ENCODE measurements at places on chromosomes 2 and 18. TPM values are rescaled to one million over a fixed set of nuclear protein-coding genes. Genes with fewer than 3 reads are reported as not detected.

The TMEM182 gene
- 5.1 TPM for total RNA-seq

The LYG2 gene
- not detected for total RNA-seq

The UGT1A4 gene
- total RNA-seq: not detected

The CD8A gene
- not detected for total RNA-seq

The OTOF gene
- total RNA-seq: not detected

The HK2 gene
- 18.5 TPM for total RNA-seq

The IFIH1 gene
- 4.2 TPM for total RNA-seq

The ELOA2 gene
- total RNA-seq: not detected

- H3K36me3 ChIP-seq: no peaks in the 10 kb centered on the region
- peak overlapping the region; percentile 95 for H3K27ac ChIP-seq
- no peak overlapping the region for H3K4me3 ChIP-seq
- peaks cover 88% of the 10 kb centered on the region for H3K4me1 ChIP-seq
- H3K27me3 ChIP-seq: no peaks in the 10 kb centered on the region
Observed at GRCh38 chr2:28661589-28662001, 90.0 kb upstream of the PPP1CB start.

- peaks cover 27% of the 10 kb centered on the region for H3K4me1 ChIP-seq
- no peaks in the 10 kb centered on the region for H3K36me3 ChIP-seq
- no peak overlapping the region for H3K27ac ChIP-seq
- DNase-seq: no peak
- no peaks in the 10 kb centered on the region for H3K27me3 ChIP-seq
- H3K4me3 ChIP-seq: no peak overlapping the region
Observed at GRCh38 chr18:74288041-74288440, 3.7 kb downstream of the CYB5A start.

DNA sequence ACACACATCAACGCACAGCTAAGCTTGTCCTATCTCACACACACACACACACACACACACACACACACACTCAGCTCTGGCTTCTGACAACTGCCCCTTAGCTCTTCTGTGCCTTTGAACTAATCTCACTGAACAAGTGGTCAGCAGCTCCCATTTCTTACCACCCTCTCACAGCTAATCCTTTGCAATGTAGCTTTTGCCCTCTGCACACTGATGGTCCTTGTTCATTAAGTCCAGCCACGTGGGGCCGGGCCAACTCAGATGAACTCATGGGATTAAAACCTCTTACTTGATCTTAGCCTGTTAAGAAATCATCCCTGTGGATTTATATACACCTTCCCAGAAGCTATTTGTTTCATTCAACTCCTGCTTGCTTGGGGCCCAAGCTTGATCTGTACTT is 36.6 kb downstream of the DPYSL5 start:
- H3K27me3 ChIP-seq: peaks cover 27% of the 10 kb centered on the region
- no peak for DNase-seq
- H3K4me3 ChIP-seq: no peak overlapping the region
- no peak overlapping the region for H3K27ac ChIP-seq

- H3K36me3 ChIP-seq: no peaks in the 10 kb centered on the region
- no peak overlapping the region for H3K4me3 ChIP-seq
- no peak for DNase-seq
- H3K27me3 ChIP-seq: peaks cover 7% of the 10 kb centered on the region
- no peaks in the 10 kb centered on the region for H3K4me1 ChIP-seq
Observed at GRCh38 chr2:222038067-222038802, 260.6 kb downstream of the PAX3 start.

GRCh38 chr2:10007435-10007834 is 35.9 kb upstream of the KLF11 start:
- no peak overlapping the region for H3K27ac ChIP-seq
- H3K4me1 ChIP-seq: peaks cover 26% of the 10 kb centered on the region
- peak; percentile 32 for DNase-seq

GRCh38 chr2:170495896-170496295 is 219.2 kb upstream of the SP5 start:
- H3K36me3 ChIP-seq: peaks cover 3% of the 10 kb centered on the region
- no peak for DNase-seq
- no peak overlapping the region for H3K4me3 ChIP-seq
- no peaks in the 10 kb centered on the region for H3K4me1 ChIP-seq
- H3K27ac ChIP-seq: no peak overlapping the region

GRCh38 chr2:71555798-71556454 is 102.6 kb downstream of the DYSF start:
- H3K27me3 ChIP-seq: no peaks in the 10 kb centered on the region
- H3K27ac ChIP-seq: no peak overlapping the region
- no peak overlapping the region for H3K4me3 ChIP-seq
- peaks cover 20% of the 10 kb centered on the region for H3K4me1 ChIP-seq

GRCh38 chr2:207935991-207936370 is 89.3 kb downstream of the PLEKHM3 start:
- peaks cover 4% of the 10 kb centered on the region for H3K4me1 ChIP-seq
- no peaks in the 10 kb centered on the region for H3K36me3 ChIP-seq
- no peak overlapping the region for H3K27ac ChIP-seq
- no peaks in the 10 kb centered on the region for H3K27me3 ChIP-seq

DNA sequence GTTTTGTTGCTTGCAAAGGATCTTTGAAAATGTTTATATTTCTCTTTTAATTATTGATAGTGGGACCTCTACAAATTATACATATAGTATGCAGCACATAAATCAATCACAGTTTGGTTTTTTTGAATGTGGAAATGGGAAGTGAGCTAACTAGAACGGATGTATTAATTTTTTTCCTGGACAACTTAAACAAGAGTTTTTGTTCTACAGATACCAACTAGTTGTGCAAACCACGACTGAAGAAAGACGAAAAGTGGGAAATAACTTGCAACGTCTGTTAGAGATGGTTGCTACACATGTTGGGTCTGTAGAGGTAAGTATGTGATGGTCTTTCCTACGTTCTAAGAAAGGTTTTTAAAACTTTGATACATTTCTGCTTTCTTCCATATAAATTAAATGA is 39.2 kb downstream of the NDC80 start:
- H3K27ac ChIP-seq: no peak overlapping the region
- H3K27me3 ChIP-seq: no peaks in the 10 kb centered on the region
- H3K4me1 ChIP-seq: peaks cover 10% of the 10 kb centered on the region
- H3K4me3 ChIP-seq: no peak overlapping the region
- H3K36me3 ChIP-seq: peaks cover 5% of the 10 kb centered on the region

- H3K27me3 ChIP-seq: peaks cover 2% of the 10 kb centered on the region
- no peak overlapping the region for H3K27ac ChIP-seq
- no peaks in the 10 kb centered on the region for H3K4me1 ChIP-seq
- H3K4me3 ChIP-seq: no peak overlapping the region
- no peaks in the 10 kb centered on the region for H3K36me3 ChIP-seq
Observed at GRCh38 chr2:51304311-51304710, 272.4 kb upstream of the NRXN1 start.

DNA sequence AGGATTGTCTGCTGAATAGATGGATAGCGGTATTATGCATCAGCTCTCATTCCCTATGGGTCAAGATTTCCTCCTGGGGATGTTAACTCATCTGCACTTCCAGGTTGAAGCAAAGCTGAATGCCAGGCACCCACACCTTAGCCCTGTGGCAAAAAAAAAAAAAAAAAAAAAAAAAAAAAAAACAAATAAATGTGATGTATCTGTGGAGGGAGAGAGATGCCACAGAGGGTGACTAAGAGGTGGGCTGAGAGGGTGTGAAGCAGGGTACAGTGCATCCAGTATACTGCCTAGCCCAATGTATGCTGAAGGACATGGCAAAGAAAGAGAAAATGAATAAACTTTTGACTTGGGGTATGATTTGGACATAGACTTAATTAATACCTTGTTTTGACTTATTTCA is 91.4 kb downstream of the COPS8 start:
- peaks cover 62% of the 10 kb centered on the region for H3K4me1 ChIP-seq
- no peak overlapping the region for H3K4me3 ChIP-seq
- no peaks in the 10 kb centered on the region for H3K27me3 ChIP-seq
- peaks cover 7% of the 10 kb centered on the region for H3K36me3 ChIP-seq
- no peak overlapping the region for H3K27ac ChIP-seq
- DNase-seq: no peak

GRCh38 chr18:980586-980985 is 75.9 kb downstream of the ADCYAP1 start:
- peaks cover 23% of the 10 kb centered on the region for H3K4me1 ChIP-seq
- DNase-seq: no peak
- H3K27ac ChIP-seq: no peak overlapping the region
- H3K4me3 ChIP-seq: no peak overlapping the region
- peaks cover 5% of the 10 kb centered on the region for H3K36me3 ChIP-seq
- H3K27me3 ChIP-seq: no peaks in the 10 kb centered on the region

DNA sequence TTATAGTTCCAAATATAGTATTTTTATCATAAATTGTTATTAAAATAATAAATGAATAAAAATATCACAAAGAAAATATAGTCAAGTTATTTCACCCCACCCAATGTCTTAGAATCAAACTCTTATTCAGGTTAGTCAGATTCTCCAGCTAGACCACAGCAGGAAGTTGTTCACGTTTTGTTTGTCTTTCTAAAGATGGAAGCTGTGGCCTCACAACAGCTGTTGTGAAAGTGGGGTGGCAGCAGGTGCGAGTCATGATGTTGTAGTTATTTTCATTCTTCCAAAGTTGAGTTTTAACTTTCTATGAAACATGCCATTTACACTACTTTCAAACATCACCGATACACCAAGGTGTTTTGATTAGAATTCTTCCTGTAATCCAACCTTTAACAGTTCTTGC is 272.9 kb downstream of the SLC8A1 start:
- no peak for DNase-seq
- no peak overlapping the region for H3K27ac ChIP-seq
- H3K27me3 ChIP-seq: no peaks in the 10 kb centered on the region
- H3K36me3 ChIP-seq: no peaks in the 10 kb centered on the region
- no peak overlapping the region for H3K4me3 ChIP-seq

- H3K4me1 ChIP-seq: no peaks in the 10 kb centered on the region
- H3K27ac ChIP-seq: no peak overlapping the region
- no peak overlapping the region for H3K4me3 ChIP-seq
- H3K36me3 ChIP-seq: no peaks in the 10 kb centered on the region
Observed at GRCh38 chr2:72254831-72255451, 107.3 kb upstream of the CYP26B1 start.

DNA sequence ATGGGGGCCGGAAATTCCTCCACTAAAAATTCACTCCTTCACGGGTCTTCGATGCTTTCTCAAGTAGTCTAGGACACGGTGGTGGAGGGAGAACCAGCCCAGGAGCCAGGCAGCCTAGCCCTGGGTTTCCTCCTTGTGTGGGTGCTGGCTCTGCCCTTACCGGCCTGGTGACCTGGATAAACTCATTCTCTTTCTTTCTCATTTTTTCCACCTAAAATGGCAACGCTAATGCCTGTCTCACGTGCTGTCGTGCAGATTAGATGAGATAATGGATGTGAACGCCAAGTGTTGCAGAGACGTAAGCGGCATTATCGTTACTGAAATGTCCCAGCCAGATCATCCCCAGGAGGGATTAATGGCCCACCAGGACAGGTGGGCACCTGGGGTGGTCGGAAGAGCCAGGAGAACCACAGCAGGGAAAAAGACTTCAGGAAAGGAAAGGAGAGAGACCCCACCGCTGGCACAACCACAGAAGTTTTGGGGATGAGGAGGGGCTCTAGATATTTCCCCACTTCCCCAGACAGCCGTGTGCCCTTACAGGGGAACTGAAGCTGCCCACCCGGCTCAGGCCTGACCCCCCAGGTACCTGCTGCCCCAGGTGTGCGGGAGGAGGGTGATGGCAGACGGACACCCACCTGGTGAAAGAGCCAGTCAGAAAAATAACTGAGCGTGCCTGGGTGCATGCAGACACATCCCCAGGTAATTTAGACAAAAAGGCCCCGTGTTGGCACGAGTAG is 100.8 kb upstream of the ASAP2 start:
- no peak for DNase-seq
- H3K4me1 ChIP-seq: peaks cover 27% of the 10 kb centered on the region

DNA sequence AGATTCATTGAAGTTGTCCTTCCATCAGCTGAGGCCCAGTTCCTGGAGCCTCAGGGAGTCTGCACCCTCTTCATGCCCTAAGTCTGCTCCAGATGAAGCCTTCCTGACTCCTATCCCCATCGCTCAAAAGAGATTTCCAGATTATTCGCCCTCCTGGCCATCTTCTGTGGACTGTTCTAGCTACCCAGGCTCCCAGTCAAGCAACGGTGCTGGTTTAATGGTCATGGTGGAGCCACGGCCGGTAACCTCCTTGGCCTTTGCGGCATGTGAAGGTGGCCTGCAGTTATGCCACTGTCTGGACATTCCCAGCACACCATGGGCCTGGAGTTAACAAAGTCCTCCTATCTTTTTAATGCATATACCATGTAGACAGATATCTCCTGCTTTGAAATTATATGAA is 140.1 kb upstream of the ASB18 start:
- no peak overlapping the region for H3K4me3 ChIP-seq
- DNase-seq: no peak
- no peak overlapping the region for H3K27ac ChIP-seq
- no peaks in the 10 kb centered on the region for H3K36me3 ChIP-seq
- H3K4me1 ChIP-seq: no peaks in the 10 kb centered on the region

DNA sequence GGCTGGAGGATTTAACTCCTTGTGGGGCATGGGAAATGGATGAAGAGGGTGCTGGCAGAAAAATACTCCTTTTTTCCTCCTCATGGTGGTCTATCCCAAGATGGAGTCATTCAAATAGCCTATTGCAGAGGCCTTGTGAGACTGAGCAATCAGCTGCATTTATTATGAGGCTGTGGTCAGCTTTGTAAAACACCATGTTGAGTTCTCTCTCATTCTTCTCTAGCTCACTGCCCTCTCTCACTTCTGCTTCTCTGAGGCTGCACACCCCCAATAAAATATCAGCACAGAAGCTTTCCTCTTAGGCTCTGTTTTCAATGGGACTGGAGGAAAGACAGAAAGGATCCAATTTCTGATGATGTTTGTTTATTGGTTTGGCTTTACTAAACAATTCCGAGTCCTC is 467.1 kb downstream of the ADCYAP1 start:
- H3K4me1 ChIP-seq: no peaks in the 10 kb centered on the region
- DNase-seq: no peak
- H3K27me3 ChIP-seq: no peaks in the 10 kb centered on the region
- H3K4me3 ChIP-seq: no peak overlapping the region
- H3K27ac ChIP-seq: no peak overlapping the region

GRCh38 chr18:67359873-67360838 is 156.4 kb downstream of the DSEL start:
- no peaks in the 10 kb centered on the region for H3K27me3 ChIP-seq
- H3K27ac ChIP-seq: peak overlapping the region; percentile 94
- peaks cover 42% of the 10 kb centered on the region for H3K4me1 ChIP-seq
- H3K36me3 ChIP-seq: peaks cover 3% of the 10 kb centered on the region
